Esophagus muscularis mucosa (tissue), 4 donors: ENCODE measurements at places on chromosomes 13 and 19. TPM values are rescaled to one million over a fixed set of nuclear protein-coding genes. Genes with fewer than 3 reads are reported as not detected.

- DNase-seq = no peak
Measured at GRCh38 chr19:3062165-3063105, at the start of gene TLE5. TLE5 (minus strand) TSS chr19:3062495; CDS start chr19:3062200, 295 bp downstream.

GRCh38 chr19:53581871-53582279, 43.9 kb downstream of the ZNF331 start:
- DNase-seq = no peak

DNA sequence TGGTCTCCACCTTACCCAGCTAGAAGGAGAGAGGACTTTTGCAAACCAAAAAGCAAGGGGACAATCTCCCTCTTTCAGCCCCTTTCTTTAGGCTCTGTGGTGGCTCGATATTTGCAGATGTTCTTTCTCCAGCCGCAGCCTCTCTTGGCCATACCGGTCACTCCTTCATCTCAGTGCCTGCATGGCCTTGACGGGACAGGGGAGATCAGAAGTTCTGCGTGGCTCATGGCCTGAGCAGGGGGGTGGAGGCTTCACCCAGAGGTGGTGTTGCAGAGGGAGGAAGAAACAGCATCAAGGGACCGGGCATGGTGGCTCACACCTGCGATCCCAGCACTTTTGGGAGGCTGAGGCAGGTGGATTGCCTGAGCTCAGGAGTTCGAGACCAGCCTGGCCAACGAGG, 53.2 kb downstream of the MYO9B start:
- DNase-seq = no peak

Gene SLC1A6
- total RNA-seq = not detected

Gene IFI30
- 92.8 TPM for total RNA-seq

DNA sequence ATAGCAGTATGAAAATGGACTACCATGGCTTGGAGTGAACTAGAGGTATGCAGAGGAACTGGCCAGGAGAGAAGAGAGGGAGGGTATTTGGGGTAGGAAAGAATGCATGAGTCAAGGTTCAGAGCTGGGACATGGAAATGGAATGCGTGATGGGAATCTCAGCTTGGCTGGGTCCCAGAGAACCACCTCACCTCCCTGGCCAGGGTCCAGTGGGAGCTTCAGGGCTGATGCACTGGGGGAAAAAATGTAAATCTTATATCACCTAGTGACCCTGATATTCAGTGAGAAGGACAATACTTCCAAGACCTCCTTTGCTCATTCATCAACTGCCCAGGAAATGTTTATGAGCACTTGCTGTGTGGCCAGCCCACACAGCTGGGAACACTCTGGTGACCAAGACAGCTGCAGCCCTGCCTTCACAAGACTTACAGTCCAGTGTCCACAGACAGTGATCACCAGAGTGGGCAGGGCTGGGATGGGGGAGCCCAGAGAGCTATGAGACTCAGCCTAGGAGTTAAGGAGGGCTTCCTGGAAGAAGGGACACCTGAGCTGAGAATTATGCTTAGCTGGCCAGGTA, 12.8 kb downstream of the IGSF23 start:
- no peak for DNase-seq

Gene KLK3
- total RNA-seq = not detected

Gene ZNF100
- 4.3 TPM for total RNA-seq

DNA sequence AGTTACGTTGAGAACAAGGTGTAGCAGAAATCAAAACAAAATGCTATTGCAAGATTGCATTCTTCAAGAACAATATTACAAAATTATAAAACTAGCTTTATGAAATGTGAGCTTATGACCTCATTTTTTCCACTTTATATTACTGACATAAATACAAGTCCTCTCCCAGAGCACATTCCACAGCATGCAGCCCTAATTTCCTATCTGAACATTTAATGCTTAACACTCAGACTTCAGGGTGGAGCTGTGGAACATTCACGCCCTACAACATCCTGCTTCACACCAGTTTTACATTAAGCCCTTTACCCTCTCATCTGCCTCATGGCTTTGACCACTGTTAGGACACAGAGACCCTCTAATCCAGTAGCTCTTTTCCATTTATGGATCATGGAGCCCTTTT, 65.5 kb downstream of the EPSTI1 start:
- DNase-seq = no peak

DNA sequence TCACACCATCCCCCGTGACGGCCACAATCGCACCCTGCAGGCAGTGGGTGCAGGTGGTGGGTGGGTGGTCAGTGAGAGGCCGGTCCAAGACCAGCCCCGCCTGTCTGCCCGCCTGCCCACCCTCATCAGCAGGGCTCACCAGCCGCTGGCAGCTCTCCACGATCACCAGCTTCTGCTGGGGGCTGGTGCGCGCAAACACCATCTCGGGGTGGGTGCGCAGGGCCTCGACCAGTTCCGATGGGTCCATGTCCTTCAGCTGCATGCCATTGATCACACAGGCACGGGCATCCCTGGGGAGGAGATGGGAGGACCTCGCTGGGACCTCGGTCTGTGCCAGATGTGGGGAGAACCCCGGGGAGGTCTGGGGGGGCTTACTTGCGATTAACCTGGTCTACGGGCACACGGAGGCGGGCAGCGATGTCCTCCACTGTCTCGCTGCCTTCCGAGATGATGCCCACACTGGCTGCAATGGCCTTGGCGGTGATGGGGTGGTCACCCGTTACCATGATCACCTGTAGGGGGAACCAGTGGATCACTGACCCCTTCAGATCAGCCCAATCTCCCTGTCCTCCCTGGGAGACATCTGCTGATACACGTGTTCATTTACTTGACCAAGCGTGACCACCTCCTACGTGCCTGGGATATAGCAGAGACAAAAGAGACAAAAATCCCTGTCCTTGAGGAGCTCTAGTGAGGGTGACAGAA, 8.0 kb downstream of the ATP4A start:
- DNase-seq = no peak

DNA sequence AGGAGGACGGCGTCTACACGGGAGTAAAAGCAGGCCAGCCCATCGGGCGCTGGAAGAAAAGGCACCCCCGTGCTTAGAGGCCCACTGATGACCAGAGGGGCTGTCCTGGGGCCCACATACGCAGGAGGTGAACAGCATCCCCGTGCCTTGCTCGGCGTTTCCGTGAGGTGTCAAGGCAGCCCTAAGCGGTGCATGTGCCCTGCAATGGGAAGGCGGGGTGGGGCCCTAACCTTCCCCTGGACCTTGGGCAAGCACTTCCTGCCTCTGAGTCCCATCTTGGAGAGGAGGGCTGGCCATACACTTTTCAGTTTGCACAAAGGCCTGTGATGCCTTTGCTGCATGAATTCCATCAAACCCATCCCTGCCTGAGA, 47.8 kb upstream of the ATP11A start:
- DNase-seq = no peak

DNA sequence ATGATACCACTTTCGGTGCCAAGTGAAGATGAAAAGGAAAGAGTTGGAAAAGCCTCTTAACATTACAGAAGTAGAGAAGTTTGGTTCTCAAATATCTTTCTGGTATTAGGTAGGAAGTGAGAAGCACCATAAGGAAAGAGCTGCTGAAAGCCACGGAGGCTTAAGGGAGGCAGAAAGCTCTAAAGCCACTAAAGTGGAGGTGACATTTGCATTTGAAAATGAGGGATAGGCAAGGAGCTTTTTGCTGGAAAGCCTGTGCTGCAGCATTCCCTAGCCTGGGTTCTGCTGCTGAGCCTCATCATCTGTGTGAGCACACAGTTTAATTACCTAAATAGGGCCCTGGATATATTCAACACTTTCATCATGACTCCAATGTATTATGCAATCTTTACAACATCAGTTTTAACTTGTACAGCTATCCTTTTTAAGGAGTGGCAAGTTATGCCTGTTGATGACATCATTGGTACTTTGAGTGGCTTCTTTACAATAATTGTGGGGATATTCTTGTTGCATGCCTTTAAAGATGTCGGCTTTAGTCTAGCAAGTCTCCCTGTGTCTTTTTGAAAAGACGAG, 315.4 kb downstream of the RBM26 start:
- no peak for DNase-seq

DNA sequence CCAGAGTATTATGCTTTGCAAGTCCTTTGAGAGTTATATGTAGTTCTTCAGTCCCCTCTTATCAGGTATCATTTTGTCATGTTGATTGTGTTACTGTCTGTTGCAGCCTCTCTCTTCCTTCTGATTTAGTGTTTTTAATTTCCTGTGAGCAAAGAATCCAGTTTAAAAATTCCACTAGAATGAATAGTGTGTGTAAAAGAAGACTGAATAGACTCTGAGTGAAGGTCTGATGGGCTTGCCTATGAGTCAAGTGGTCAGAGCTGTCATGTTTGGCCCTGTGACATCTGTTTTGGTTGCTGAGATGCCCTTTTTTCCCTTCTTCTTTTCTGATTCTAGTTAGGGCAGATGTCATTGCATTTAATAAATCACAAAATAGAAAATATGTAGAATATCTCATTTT, 23.3 kb upstream of the KCTD4 start:
- no peak for DNase-seq

Gene ZNF30
- 1.3 TPM for total RNA-seq

DNA sequence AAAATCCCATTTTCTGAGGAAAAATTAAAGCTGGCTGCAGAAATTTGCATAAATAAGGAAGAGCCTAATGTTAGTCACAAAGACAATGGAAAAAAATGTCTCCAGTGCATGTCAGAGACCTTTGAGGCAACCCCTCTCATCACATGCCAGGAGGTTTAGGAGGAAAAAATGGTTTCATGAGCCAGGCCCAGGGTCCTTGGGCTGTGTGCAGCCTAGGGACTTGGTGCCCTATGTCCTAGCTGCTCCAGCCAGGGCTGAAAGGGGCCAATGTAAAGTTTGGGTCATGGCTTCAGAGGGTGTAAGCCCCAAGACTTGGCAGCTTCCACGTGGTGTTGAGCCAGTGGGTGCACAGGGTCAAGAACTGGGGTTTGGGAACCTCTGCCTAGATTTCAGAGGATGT, 1252.6 kb downstream of the PCDH9 start:
- DNase-seq = no peak

Gene KISS1R
- total RNA-seq = not detected

Gene KLK11
- total RNA-seq = not detected

- DNase-seq = no peak
Measured at GRCh38 chr19:43720936-43721335, 5.1 kb downstream of the IRGC start.

- peak; percentile 95 for DNase-seq
Measured at GRCh38 chr19:10836479-10837330, 693 bp upstream of the TMED1 start.

Gene TMIGD2
- total RNA-seq = not detected

- no peak for DNase-seq
Measured at GRCh38 chr13:29885989-29886388, 35.6 kb upstream of the UBL3 start.

Gene ZNF835
- 8.4 TPM for total RNA-seq

Gene MYO1F
- 21.2 TPM for total RNA-seq

DNA sequence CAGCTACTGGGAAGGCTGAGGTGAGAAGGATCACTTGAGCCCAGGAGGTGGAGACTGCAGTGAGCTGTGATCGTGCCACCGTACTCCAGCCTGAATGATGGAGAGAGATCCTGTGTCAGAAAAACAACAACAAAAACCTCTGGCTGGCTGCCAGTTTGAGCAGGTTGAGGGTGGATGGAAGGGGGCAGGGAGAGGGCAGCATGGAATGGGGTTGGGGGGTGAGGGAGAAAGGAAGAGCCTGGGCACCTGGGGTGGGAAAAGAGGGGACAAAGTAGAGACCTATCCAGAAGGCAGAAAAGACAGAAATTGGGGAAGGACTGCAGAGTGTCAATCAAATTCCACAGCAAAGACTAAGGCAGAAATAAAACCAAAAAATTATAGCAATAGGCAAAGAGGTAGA, 4.7 kb downstream of the SLC1A5 start:
- DNase-seq = no peak

Gene CYP2S1
- total RNA-seq = 2.0 TPM

GRCh38 chr19:46678110-46678732, 17.2 kb upstream of the DACT3 start:
- no peak for DNase-seq

GRCh38 chr13:112249644-112250610, 126.2 kb upstream of the SPACA7 start:
- DNase-seq = peak; percentile 87

GRCh38 chr13:73610799-73611592, 523.2 kb downstream of the KLF12 start:
- DNase-seq = no peak

Gene MBD3L4
- total RNA-seq = not detected

- DNase-seq = no peak
Measured at GRCh38 chr13:107296804-107297203, 728.9 kb upstream of the ARGLU1 start.

Gene LGALS14
- not detected for total RNA-seq

Gene CEACAM16
- not detected for total RNA-seq

DNA sequence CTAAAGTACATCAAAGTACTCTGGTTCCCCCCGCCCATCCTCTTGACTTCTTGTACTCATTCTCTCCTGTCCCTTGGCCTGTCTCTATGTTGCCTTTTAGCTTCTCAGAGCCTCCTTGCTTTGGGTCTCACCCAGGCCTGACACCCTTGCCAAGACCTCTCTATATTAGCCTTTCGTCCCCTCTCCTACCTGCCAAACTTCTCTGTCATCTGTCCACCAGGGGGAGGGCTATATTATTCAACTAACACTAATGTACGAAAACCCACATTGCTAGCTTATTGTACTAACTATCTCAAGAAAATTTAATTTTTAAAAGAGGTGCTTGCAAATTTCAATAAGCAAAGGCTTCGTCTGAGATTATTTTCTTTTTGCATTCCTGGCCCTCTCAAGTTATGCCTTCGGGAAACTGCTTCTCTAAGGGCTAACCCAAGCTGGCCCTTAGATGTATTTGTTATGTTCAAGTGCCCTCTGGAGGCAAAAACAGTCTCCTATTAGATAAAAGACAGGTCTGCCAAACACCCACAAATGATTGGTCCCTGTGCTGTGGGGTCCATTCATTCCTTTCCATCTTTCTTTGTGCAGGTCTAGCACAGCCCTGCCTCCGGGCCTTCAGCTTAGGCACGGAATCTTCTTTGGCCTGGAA, 6.3 kb upstream of the MRPS31 start:
- DNase-seq = no peak

DNA sequence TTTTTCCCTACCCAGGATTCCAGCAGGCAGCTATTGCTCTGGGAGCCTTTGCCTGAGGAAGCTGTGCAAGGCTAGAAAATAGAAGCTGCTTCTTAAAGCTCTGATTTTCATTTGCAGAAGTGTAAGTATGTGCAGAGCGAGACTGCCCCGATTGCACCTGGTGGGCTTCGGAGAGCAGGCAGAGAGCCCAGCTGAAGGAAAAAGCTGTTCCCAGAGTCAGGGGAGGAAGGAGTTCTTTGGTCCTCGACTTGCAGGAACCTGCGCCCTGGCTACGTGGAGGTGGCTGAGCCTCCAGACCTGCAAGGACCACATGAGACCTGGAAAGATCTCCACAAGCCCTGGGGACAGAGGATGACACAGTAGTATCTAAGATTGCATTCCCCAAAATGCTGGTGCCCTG, 235.0 kb upstream of the ARGLU1 start:
- no peak for DNase-seq

DNA sequence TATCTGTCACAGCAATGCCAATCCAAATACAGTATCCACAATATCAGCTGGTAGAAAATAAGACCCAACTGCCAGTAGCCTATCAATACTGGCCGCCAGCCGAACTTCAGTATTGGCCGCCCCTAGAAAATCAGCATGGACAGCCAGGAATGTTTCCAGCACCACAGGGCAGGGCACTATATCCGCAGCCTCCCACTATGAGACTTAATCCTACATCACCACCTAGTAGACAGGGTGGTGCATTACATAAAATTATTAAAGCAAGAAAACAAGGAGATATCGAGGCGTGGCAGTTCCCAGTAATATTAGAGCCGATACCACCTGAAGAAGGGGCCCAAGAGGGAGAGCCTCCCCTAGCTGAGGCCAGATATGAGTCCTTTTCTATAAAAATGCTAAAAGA, 111.3 kb downstream of the ZNF486 start:
- DNase-seq = no peak
